Activated CD4-positive, CD25-positive, alpha-beta regulatory T cell treated with anti-CD3 and anti-CD28 coated beads, Interleukin-2, amount 50 U/mL, for 16 hours (primary cell): ENCODE measurements at places on chromosomes 6 and 20.

DNA sequence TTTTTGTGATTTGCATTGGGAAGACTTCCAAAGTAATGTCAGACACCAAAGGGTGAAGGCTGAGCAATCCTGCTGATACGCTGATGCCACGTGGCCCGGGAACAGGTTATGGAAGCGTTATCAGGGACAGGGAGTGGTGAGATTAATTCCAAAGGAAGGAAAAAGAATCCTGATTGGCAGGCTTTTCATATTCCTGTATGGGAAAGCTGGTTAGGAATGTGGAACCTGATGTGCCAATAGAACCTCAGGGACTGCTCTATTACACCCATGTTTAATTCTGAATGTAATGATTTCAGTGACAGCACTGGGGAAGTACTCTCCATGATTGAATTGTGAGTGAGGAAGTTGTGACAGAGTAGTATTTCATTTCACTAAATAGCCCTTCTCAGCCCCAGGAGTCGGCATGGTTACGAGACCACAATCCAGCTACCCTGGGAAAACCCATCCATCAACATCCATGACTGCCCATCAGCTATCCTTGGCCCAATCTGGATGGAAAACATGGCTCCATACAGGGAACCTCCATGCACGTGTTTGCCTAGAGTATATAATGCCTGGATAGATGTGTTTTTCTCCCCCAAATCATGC is 49.4 kb downstream of the F13A1 start:
- no peak for DNase-seq

GRCh38 chr20:18728870-18729224 is 84.7 kb upstream of the SCP2D1 start:
- DNase-seq, result no peak

- no peak for DNase-seq
These were observed 46.7 kb upstream of the MOCS1 start for GRCh38 chr6:39980839-39981580.

- no peak for DNase-seq
These were observed 921.8 kb upstream of the GJE1 start for GRCh38 chr6:141210901-141211300.

DNA sequence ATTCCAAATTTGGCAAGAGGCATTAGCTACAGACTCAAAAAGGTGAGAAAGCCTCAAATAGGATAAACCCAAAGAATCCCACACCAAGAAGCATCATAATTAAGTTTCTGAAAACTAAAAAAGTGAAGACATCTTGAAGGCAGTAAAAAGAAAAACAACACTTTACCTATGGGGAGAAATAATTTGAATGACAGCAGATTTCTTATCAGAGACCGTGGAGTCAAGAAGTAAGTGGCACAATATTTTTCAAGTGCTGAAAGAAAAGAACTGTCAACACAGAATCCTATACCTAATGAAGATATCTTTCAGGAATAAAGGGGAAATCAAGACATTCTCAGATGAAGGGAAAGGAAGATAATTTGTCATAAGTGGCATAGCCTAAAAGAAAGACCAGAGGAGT is 193.3 kb upstream of the CHD6 start:
- no peak for DNase-seq

DNA sequence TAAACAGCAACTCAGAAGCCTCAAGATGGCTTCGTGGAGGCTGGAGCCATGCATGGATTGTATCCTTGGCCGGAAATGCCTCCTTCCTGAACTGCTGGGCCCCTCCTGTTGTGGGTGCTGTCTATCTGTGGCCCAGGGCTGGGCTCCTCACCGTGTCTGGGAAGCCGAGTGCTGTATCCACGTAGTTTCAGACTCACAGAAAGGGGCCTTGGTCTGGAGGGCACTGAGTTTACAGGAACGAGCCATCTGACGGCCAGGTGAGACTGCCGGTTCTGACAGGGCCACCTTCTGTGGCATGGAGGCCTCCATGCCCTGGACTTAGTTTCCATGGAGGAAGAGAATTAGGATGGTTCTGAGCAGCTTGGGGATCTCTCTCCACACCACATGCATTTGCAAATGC is 142.2 kb downstream of the ERMARD start:
- DNase-seq, result no peak
